ENCODE measurements at places on chromosomes 6 and 20.
A peak's percentile ranks its signal among the peaks of the same experiment; 100 is the strongest.

DNA sequence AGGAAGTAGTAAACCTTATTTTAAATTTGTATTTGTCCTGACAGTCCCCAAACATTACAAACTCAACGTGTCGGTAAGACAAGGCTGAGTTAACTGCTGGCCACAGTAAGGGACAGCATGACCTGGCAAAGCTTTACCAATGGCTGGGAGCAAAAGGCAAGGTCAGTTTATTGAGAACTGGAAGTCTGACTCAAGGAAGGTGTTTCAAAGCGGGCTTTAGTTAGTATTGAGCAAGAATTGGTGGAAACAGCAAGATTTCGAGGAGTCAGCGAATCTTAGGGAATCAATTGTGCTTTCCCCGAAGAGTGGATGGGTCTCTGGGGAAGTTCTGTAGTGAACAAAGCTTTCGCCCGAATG is 885 bp upstream of the GZF1 start:
- no peak for DNase-seq

GRCh38 chr6:100171533-100172321 is 177.7 kb upstream of the MCHR2 start:
- no peak for DNase-seq

DNA sequence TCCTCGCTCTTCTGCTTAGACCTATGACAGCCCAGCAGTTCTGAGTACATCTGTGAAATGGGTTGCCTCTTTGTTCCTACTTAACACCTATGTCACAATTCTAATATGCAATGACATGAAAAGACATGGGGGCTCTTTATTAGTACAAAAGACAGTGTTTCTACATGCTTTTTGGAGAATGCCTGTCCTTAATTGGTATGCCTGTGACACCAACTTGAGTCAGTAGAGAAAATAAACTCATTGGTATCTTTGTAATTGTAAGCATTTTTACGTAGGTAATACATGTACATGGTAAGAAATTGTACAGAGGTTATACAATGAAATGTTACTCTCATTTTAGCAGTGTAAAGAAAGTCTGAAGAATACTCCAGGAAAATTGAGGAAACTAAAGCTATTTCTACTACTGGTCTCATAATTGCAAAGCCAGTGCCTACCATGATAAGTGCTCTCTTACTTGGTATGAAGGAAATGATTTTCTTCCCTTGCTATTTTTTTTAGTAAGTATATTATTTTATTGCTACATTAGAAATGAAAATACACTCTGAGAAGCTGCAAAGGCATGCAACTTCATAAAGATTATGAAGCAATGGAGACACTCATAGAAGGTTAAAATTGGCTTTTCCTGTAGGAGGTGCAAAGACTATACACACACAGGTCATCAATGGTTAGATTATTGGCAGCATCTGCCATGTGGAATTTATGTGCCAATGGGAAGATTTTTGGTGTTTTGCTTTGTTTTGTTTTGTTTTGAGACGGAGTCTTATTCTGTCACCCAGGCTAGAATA is 4.9 kb upstream of the EEF1A1 start:
- DNase-seq, result no peak

DNA sequence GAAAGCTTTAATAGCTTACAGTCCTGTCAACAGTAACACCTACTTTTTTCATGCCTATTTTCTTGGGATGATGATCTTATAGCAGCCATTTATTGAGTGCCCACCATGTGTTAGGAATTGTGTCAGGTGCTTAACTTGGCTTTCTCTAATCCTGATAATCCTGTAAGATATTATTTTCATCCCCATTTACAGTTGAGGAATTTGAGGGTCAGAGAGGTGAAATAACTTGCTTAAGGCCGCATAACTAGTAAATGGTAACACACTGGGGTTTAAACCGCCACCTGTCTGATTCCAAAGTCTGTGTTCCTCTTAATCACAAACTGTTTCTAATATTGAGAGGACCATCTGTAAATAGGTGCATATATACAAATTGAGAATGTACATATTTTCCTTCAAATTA is 55.5 kb downstream of the NCOA3 start:
- no peak for DNase-seq

GRCh38 chr20:1934156-1934555 is 38.9 kb downstream of the SIRPA start:
- DNase-seq, result no peak

DNA sequence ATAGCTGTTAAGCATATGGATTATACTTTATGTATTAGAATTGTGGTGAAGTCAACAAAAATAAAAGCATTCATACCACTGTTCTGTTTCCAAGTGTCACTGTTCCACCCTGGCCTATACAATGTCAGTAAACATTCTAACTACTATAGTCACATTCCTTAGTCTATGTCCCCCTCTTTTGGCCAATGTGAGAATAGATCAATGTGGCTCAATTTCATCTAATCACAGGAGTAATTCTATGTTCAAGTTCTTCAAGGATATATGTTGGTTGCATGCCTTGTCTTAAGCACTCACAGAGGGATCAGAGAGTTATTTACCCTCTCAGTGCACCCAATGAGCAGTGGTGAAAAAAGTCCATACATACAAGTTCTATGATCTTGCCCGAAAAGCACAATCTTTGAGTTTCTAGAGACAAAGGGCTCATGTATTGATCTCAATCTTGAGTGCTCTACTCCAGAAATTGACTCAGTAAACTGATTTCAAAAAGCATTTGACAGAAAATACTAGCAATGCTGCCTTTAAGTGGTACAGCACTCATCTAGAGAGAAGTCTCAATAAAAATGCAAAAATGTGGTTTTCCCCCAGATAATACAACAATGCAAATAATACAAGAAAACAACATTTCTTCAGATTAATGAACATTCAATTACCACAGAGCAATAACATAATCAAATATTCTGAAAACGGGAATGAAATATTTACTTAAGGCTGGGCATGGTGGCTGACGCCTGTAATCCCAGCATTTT is 16.5 kb downstream of the SMLR1 start:
- no peak for DNase-seq

DNA sequence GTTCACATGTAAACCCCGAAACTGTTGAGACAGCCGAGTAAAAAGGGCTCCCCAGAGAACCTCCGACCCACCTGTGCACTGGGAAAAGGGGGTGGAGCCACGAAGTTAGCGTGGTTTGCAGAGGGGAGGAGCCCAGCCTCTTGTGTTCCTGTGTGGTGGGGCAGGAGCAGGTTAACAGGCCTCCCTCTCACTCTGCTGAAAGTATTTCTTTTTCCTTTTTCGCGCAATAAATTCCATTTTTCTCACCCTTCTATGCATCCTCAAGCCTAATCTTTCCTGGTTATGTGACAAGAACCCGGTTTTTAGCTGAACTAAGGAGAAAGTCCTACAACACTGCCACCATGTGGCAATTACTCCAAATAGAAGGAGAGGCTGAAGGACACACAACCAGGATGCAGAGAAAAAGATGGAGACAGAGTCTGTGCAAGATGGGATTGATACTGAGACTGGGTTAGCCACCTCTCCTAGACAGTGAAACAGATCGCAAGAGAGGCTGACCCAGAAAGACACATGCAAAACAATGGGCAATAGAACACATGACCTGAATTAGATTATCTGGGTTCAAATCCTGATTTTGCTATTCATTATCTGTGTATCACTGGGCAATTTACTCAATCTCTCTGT is 168.7 kb upstream of the PRSS16 start:
- peak; percentile 66 for DNase-seq

DNA sequence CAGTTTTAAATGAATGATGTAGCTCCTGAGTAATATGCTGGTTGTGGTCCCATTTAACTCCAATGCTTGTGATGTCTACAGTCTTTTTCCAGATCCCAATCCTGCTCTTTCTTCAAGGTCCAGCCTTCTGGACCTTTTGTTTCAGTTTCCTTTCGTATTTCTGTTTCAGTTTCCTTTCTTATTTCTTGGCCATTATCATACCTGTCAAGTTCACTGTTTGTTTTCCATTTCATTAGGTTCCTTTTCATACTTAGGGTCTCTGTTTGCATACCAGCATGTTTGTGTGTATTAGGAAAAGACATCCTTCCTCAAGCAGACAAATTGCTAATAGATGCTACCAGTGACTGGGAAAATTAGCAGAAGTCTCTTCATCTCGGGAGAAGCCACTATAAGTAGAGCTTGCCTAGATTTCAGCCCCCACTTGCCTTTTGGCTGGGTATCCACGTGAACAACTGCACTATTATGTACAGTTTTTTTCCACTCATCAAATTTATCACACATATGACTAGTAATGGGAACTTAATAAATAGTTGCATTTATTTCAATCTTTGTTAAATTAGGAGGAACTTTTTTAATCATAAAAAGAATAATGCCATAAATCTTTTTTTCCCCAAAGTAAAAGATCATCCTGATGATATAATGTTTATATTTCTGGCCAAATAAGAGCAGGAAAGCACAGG is 583.4 kb downstream of the BCKDHB start:
- no peak for DNase-seq

GRCh38 chr6:71298459-71298858 is 9.8 kb downstream of the OGFRL1 start:
- no peak for DNase-seq

- no peak for DNase-seq
These were observed 31.4 kb downstream of the PTPN1 start for GRCh38 chr20:50541606-50542041.

DNA sequence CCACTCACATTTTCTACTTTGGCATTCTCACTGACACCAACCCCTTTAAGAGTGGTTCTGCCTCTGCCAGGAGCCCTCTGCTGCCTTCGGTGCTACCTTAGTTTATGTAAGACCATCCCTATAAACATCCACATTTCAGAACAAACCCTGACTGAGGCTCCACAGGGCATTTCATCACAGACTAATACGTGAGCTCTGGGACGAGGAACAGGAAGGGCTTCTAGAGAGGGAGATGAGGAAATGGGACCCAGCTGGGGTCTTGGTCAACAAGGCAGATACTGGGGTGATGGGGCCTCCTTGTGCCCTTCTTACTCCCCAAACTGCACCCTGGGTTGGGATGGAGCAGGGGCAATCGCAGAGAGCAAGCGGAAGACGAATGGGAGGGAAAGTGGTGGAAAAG is 86.5 kb upstream of the FYN start:
- no peak for DNase-seq

- no peak for DNase-seq
These were observed 6.3 kb upstream of the HDDC2 start for GRCh38 chr6:125307964-125308615.

- DNase-seq, result peak; percentile 56
These were observed 1.6 kb upstream of the HEY2 start for GRCh38 chr6:125747589-125748405.

DNA sequence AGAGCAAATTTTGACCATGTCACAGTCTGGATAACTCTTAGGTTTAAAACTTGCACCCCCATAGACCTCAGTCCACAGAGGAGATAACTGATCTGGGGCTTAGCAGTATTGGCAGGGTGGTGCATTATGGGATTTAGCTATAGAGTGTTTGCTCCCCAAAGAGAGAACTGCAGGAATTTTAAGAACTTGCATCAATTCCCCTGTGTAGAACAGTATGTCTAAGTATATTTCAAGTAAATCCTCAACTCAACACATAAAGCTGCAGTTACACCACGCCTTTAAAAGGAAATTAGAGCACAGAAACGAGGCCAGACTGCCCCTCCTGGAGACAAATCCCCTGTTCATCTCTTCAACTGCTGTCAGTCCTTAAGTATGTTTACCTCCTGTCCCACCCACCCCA is 144.9 kb downstream of the TRMT11 start:
- DNase-seq, result no peak

DNA sequence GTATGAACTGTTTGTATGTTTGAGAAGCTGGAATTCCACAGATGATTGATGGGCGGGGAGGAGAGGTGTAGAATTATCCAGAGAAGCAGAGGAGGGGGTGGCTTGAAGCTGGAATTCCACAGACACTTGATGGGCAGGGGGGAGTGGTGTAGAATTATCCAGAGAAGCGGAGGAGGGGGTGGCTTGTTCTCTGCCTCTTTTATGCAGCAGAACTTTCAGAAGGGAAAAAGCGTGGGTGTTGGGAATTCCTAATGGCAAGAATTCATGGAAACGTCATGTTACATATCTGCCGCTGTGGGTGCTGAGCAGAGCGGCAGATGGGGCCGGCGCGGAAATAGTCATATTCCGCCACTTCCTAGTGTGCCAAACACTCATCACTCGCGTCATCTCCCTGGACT is 167.9 kb upstream of the KCNG1 start:
- DNase-seq, result no peak

DNA sequence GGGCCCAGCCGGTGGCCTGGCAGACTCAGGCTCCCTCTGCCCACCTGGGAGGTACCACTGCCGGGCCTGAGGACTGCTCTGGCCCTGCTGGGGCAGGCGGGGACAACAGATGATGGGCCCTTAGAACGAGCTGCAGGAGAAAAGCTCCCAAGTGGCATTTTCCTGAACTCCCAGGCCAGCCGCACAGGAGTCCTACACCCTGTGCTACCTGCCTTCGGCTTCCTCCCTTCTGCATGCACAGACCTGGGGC is 41.3 kb downstream of the DSTN start:
- no peak for DNase-seq

GRCh38 chr6:130778946-130779657 is 48.1 kb upstream of the SMLR1 start:
- no peak for DNase-seq

DNA sequence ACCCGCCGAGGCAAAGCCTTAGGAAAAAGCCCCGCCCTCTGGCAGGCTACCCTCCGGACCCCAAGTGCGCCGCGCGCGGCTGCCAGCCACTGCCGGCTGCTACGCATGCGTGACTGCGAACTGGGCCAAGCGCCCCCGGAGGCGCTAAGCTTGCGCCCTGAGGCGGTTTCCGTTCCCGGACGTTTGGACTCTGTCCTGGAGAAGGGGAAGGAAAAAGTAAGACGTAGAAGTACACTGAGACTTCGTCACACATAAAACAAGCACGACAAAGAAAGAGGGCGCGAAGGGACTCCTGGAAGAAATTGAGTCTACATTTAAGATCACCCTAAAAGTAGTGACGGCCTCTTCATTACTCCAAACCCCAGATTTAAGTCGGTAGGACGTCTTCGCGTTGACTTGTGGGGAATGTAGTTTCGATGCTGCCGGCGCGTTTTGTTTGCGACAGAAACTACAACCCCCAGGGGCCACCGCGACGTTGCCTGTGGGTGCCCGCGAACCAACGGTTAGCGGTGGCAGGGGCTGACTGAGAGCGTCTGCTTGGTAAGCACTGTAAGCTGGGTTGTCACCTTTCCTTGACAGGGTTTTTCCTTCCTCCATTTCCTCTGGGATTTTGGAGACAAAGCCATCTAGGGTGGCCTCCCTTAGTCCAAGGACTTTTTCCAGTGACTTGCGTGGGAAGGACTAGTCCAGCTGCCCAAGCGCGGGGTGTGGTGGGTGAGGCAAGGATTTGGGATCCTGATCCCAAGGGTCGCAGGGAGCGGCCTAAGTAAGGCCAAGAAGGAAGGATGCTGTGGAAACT is at the start of gene CEP57L1:
TSS of gene CEP57L1 (plus strand) at position 472 of the 799 bp plus-strand sequence. CDS start 49,715 bp downstream, outside the sequence.
- peak; percentile 96 for DNase-seq

DNA sequence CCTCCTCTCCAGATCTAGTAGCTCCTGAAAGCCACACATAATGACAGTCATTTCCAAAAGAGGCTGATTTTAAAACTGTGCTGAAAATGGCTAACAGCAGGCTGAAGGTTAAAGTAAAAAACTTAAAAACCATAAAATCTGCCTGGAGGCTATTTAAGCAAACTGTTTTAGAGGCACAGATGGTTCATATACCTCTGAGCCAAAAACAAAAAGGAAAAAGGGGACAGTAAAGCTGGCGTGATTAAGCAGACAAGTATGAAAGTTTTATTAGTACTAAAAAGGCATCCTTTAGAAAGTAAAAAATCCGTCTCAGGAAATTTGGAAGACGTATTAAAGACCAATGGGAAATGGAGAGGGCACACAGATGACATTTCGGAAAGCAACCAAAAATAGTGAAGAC is 55.8 kb downstream of the SOBP start:
- no peak for DNase-seq

- no peak for DNase-seq
These were observed 842 bp downstream of the POLR1C start for GRCh38 chr6:43517505-43518357.

Data from head of caudate nucleus (tissue), 42 donors.